ENCODE measurements at places on chromosomes 3 and 15.
A peak's percentile ranks its signal among the peaks of the same experiment; 100 is the strongest.

- no peak for DNase-seq
Measured at GRCh38 chr3:153338487-153338886, 176.5 kb downstream of the RAP2B start.

GRCh38 chr3:29635888-29636287 is 355.0 kb downstream of the RBMS3 start:
- DNase-seq = peak; percentile 23

- DNase-seq = no peak
Measured at GRCh38 chr3:58839187-58839586, 172.6 kb upstream of the FAM3D start.

GRCh38 chr3:140702281-140702680 is 24.4 kb downstream of the TRIM42 start:
- no peak for DNase-seq

DNA sequence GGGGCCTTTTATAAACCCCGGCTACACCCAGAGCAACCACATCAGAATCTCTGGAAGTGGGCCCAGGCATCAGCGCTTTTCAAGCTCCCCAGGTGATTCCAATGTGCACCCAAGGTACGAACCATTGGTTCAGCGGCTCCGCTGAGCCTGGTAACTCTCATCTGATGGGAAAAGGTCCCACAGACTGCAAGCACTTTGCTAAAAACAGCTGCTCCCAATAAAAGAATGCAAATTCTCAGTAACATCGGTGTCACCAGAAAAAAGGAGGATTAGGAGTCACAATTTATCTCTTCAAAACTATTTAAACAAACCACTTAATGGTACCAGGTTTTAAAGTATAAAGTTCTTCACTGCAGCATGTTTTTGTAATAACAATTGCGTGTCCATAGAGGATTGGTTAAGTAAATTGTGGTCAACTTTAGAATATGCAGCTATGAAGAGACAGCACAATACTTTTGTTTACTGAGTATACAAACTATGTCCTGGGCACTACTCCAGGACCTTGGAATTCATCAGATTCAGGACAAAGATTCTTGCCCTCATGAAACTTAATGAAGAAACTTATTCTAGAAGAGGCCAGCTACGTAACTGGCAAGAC is 660.7 kb upstream of the ADAMTS9 start:
- DNase-seq = no peak

DNA sequence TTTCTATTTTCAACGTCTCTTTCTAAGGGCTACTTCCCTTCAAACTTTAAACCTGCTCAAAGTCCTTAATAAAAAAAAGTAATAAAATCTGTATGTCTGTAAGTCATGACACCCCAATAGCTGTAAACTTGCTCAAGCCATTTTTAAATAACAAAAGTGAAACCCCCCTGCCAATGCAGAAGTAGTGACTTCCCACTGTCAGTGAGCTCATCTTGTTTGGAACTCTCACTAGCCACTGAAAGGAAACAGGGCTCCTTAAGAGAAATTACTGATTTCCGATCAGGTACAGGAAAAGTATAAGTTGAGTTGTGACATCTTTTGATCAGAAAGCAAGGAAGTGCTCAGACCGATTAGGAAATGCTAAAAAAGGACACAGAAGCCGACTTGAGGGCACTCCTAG is 27.6 kb upstream of the GPR171 start:
- DNase-seq = no peak

- DNase-seq = no peak
Measured at GRCh38 chr3:19596408-19596807, 337.6 kb downstream of the EFHB start.

- no peak for DNase-seq
Measured at GRCh38 chr3:13839726-13840340, 40.0 kb downstream of the WNT7A start.

DNA sequence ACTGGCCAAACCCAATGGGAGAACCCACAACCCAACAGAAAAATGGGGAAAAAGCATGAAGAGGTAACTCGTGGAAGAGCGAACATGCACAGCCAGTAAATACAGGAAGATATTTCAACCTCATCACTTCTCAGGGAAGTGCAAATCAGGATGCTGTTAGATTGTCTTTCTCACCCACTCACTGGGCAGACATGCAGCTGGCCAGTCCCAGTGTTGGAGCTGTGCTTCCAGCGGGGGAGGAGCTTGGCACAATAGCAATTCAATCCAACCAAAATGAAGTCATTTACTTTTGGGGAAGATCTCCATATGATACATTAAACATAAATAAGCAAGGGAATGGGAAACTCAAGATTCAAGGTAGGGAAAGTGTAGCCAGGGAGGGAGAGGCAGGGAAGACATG is 12.1 kb downstream of the WNT7A start:
- no peak for DNase-seq

- no peak for DNase-seq
Measured at GRCh38 chr15:51189669-51190385, 95.1 kb upstream of the TNFAIP8L3 start.

DNA sequence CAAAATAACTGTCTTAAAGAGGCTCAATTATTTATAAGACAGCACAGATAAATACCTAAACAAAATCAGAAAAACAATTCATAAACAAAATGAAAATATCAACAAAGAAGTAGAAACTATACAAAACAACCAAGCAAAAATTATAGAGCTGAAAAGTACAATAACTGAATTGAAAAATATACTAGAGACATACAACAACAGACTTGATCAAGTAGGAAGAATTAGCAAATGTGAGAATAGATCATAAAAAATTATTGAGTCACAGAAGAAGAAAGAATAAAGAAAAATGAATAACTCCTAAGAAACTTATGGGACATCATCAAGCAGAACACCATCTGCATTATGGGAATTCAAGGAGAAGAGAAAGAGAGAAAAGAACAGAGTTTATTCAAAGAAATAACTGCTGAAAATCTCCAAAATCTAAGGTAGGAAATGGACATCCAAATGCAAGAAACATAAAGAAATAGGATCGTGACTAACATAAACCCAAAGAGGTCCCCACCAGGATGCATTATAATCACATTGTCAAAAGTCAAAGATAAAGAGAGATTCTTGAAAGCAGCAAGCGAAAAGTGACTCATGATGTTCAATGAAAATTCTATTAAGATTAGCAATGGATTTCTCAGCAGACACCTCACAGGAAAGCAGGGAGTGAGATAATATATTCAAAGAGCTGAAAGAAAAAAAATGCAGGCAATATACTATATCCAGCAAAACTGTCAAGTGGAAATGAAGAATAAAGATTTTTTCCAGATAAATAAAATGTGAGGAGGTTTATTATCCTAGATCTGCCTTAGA is 85.9 kb downstream of the DCLK3 start:
- no peak for DNase-seq

DNA sequence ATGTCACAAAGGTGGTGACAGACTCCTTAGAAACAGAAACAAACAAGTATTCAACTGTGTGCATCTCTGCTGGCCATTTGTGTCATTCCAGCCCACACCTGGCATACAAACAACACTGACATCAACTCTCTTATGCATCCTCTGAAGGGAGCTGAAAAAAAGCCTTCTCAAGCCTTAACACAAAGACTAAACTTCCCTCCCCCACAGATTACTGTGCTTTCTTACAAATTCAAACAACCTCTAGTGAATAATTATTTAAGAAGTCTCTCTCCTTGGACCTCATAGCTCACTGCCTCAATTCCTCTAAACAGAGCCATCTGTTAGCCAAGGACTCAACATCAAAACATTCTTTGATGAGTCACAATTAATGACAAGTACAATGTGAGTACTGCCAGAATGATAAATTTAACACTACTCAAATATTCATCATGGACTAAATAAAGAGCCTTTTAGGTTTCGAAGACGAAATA is 132.1 kb downstream of the WDR76 start:
- DNase-seq = no peak

- peak; percentile 25 for DNase-seq
Measured at GRCh38 chr15:50181969-50182218, at the start of gene SLC27A2. TSS of gene SLC27A2 (plus strand) at chr15:50182196. CDS start at chr15:50182428, 232 bp downstream.

DNA sequence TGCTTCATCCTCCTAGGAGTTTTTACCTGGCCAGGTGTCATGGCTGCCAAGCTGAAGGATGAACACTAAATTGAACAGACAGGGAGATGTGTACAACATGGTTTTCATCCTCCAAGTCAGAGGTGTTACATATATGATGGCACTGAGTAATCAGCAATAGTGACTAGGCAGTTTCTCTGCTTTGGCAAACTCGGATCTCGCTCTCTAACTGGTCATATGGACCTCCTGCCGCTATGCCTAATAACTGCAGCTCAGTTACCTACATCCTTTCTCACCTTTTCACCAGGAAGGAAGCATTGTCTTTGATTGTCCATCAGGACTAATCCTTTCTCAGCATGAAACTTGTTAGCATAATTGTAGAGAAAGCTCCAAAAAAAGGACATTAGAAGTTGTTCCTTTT is 175.9 kb upstream of the PLSCR5 start:
- DNase-seq = no peak

GRCh38 chr3:54773271-54773670 is 154.6 kb downstream of the LRTM1 start:
- no peak for DNase-seq

GRCh38 chr3:454986-455385 is 258.4 kb downstream of the CHL1 start:
- DNase-seq = no peak

- no peak for DNase-seq
Measured at GRCh38 chr15:30921106-30921505, 17.4 kb downstream of the FAN1 start.

- no peak for DNase-seq
Measured at GRCh38 chr3:150722267-150722666, 18.5 kb upstream of the ERICH6 start.

DNA sequence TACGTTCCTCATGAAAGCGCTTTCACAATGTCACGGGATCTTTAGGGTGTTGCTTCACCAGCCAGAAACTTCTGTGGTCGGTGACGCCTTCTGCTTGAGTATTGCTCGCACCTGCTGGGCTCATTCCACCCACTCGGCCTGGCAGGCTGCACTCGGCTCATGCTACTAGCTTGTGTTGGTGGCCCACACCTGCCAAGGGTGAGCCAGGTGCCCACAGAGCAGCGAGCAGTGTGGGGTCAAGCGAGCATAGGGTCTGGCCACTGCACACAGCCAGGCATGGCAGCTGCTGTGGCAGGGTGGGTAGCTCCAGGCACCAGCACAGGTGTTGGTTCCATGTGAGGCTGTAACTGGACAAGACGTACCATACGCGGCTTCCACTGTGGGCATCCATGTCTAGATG is 202.9 kb upstream of the CADM2 start:
- DNase-seq = no peak

DNA sequence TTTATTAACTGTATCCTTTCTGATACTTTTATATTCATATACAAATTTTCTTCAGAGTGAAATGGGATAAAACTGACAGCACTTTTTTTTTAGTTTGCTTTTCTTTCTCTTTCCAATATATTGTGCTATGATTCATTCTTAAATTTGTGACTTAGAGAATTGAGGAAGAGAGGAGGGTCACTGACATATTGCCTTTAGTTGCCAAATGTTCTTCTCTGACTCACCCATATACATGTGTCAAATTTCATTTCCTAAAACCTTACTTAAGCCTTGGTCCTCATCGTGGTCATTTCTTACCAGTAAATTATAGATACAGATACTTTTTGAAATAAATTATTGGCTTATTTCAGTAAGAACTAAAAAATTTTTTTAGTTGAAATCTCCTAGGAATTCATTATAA is 53.9 kb downstream of the CLASP2 start:
- DNase-seq = no peak

GRCh38 chr3:12629560-12629959 is 34.4 kb downstream of the RAF1 start:
- no peak for DNase-seq

- DNase-seq = no peak
Measured at GRCh38 chr3:137998121-137999042, 11.6 kb upstream of the CLDN18 start.

DNA sequence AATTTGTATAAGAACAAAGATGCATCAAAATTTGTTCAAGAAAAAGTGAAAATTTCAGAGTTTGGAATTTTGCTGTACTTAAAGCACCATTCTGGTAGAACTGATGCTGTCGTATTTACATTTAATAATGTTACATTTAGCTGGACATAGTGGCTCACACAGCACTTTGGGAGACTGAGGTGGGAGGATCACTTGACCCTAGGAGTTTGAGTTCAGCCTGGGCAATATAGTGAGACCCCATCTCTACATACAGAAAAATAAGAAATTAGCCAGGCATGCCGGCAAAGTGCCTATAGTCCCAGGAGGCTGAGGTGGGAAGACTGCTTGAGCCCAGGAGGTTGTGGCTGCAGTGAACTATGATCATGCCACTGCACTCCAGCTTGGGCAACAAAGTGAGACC is 51.5 kb upstream of the SKIL start:
- no peak for DNase-seq

DNA sequence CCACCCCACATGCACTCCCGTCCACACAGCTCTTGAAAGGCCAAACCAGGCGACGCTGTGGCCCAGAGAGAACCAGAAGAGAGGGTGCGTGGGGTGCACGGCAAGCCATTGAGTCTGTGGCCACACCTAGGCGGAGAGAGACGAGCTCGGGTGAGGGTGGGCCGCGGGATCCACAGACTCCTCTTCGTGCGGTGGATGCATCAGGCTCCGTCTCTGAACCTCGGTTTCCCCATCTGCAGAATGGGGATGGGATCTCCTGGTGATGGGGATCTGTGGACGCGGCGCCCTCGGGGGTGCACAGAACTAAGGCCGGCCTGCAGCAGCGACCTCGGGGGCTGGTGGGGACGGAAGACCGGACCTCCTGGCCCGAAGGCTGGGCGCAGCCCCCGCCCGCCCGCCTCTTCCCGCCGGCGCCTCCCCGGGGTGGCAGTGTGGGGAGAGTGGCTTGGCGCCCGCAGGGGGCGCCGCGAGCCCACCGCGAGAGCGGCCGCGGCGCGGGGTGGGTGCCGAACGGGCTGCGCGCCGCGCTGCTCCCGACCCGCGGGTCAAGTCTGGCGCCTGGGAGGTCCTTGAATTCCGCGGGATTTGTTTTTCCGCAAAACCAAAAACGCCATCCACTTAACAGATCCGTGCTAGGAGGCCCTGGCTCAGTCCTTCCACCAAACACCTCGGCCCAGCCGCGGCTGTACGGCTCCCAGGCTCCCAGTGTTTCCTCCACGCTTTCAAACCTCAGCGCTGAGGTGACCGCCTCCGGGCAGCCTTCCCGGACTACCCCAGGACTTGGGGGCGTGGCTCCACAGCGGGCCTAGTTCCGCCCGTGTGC is 13.2 kb upstream of the ADPGK start:
- DNase-seq = peak; percentile 57
